ENCODE measurements at places on chromosomes 16 and 17.

- peak; percentile 61 for DNase-seq
Observed at GRCh38 chr17:78168903-78169793, 767 bp downstream of the SYNGR2 start.

- DNase-seq = no peak
Observed at GRCh38 chr17:62592341-62593099, 35.0 kb upstream of the MRC2 start.

- DNase-seq = no peak
Observed at GRCh38 chr16:48949636-48950035, 332.0 kb downstream of the CBLN1 start.

GRCh38 chr16:75247249-75247648, 4.2 kb downstream of the BCAR1 start:
- peak; percentile 93 for DNase-seq

DNA sequence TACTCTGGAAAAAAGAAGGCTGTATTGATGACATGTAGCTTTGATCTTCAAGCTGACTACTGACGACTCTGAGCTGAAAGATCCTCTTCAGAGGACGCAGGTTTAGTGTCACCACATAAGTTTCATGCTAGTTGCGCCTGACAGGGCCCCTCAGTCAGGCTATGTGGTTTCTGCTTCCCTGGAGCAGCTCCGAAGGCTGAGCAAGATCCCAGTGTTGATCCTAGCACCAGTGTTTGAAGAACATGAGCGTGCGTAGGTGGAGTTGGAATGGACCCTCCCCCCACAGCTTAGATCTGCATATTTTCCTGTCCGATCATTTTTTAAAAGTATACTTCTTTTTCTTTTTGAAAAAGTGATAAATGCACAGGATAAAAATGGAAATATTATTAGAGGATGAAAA, 17.3 kb downstream of the BANP start:
- no peak for DNase-seq

DNA sequence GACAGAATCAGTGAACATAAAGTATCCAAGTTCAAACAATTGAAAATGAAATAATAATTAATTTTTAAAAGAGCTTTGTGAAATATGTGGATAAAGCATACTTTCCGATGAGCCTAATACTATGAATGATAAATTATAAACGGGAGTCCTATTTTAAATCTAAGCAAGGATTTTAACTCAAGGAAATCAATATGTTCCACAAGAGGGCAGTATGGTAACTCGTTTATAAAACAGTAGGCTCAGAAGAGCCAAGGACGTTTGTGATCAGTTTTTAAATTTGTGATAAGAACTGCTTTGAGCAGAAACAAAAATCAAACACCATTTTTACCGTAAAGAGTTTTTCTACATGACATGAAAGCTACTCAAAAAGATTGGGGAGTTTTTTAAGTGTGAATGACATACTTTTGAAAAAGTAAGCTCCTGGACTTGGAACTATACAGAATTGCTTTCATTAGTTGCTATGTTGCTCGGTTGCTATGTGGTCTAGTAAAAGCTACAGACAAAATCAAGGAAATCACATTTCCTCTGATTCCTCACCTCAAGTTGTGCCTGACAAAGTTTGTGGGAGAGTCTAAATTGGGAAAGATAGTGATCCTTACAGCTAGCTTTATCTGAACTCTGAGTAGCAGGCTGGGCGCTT, 11.8 kb upstream of the TEKT1 start:
- peak; percentile 27 for DNase-seq

DNA sequence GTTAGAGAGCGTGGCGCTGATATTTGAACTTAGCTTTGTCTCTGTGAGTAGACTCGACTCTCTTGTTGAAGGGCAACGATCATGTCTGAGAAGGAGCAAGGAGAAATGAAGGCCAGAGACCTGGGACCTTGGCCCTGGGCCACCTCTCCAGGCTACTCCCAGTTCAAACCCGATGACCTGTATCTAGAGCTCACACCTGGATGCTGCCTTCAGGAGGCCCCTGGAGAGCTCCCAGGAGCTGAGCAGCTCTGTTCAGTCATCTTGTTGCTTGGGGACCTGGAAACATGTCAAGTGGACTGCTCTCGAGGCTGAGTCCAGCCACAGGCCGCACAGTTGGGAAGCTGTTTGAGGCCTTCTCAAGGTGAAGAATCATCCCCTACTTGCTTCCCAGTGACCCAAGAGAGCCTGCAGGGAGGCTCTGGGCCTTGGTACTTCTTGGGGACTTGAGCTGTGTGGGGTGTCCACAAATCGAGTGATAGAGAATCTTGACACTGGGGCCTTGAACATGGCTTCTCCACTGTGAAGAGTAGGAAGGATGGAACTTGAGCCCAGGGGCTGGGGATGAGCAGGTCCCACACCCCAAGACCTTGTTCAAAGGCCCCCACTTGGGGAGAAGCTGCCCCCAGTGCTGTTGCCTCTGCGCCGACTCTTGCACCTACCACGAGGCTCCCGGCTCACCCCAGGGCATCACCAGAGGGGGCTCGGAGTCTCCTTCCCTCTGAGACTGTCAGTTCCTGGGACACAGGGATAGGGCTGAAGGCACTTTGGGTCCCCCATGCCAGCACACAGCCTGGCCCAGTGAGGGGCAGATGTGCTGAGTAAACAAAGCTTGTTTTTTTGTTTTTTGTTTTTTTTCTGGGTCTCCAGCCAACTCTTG, 112.1 kb downstream of the IRX5 start:
- no peak for DNase-seq

GRCh38 chr17:80005360-80006338, 30.0 kb downstream of the TBC1D16 start:
- no peak for DNase-seq

- DNase-seq = no peak
Observed at GRCh38 chr17:55606488-55606815, 95.2 kb upstream of the SMIM36 start.

GRCh38 chr16:23847948-23848347, 12.2 kb downstream of the PRKCB start:
- DNase-seq = no peak

DNA sequence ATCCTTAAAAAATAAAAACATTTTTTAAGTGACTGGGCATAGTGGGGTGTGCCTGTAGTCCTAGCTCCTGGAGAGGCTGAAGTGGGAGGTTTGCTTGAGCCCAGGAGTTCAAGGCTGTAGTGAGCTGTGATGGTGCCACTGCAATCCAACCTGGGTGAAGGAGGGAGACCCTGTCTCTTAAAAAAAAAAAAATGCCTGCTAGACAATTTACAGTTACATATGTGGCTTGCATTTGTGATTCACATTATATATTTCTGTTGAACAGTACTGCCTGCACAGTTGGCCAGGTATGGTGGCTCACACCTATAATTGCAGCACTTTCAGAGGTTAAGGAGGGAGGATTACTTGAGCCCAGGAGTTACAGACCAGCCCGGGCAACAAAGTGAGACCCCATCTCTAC, 23.4 kb downstream of the CBFB start:
- DNase-seq = no peak

- DNase-seq = no peak
Observed at GRCh38 chr17:50589095-50589705, 28.7 kb downstream of the CACNA1G start.

DNA sequence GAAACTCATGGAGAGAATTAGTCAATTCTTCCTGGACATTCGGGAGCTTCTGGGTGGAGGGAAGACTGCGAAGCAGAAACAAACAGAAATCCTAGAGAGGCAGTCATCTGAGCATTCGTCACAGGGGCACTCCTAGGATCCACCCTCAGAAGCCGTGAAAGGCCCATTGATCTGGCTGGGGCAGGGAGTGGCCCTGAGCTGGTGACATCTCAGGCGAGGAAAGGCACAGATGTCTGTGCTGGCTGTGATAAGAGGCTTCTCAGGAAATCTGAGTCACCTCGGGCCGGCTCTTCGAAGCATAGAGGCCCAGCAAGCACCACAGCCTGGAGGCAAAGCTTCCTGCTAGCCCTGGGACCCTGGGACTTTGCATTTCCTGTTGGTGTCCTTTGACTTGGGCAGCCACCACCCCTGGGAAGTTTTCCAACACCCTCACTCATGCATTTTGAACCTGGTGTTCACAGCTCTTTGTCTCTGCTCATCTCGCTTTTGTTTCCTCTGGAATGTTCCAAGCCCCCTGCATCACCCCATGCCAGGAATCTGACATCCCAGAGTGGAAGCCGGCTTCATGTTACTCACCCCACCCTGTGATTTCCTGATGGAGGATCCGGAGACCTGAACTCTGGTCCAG, 23.3 kb upstream of the CDRT4 start:
- peak; percentile 88 for DNase-seq

DNA sequence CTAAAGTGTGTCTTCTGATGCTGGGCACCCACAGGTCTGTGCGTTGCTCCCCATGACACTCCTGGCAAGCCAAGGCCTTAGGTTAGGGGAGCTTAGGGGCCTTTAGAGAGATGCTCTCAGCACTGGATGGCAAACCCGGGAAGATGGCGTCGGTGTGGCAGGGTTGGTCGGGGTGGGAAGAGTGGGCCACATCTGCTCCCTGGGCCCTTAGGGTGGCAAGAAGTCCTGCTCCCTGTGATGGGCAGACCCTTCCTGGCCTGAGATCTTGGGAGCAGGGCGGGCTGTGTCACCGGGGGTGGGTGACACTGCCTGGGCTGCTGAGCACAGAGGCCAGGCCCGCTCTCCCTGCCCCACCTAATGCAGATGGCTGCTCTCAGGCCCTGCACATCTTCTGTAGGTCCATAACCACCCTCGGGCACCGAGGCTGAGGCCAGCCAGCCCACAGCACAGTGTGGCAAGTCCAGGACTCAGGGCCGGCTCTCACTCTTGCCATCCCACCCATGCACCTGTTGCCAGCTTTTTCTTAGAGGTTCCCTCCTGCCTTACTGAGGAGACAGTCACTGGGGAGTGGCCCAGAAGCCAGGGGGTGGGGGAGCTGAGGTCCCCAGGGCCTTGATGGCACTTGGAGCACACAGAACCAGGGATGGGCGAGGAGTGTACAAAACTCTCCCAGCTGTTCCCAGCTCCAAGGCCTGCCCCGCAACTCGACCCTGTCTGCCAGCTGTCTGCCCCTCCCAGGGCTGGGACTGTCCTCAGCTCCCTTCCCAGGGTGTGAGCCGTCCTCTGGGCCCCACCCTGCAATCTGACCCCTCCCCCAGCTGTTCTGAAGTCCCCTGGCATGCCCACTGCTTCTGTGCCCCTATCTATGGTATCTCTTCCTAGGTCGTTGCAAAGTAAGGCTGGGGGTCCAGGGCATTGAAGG, 4.4 kb upstream of the MTSS2 start:
- DNase-seq = no peak
